ENCODE measurements at places on chromosomes 2 and 18. TPM values are rescaled to one million over a fixed set of nuclear protein-coding genes. Genes with fewer than 3 reads are reported as not detected.

Gene PTPRN
- 5.7 TPM for total RNA-seq

Gene SLC9A4
- total RNA-seq = 0.11 TPM

Gene AQP12A
- total RNA-seq = not detected

Gene DSG3
- not detected for total RNA-seq

Gene COL4A4
- 1.9 TPM for total RNA-seq

- DNase-seq = no peak
These were observed 3.7 kb upstream of the ATG16L1 start for GRCh38 chr2:233247744-233248143.

DNA sequence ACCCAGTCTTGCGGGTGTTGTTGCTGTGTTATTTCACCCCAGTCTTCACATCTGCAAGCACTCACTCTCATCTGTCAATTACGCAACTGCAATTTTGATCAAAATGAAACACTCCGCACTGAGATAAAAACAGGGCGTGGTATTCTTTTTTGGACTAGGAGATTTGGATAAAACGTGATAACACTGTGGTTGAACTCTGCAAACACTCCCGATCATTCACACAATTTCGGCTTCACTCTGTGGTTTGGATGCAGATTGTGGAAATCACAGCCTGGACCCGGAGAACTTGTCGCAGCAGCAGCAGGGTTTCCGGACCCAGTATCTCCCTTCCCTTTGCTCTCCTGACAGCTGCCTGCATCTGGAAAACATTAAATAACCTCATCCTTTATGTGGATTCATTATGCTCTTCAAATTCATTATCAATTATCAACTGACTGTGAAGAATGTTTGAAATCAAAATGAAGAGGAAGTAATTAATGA is 49.4 kb upstream of the APCDD1 start:
- no peak for DNase-seq

GRCh38 chr2:238915596-238915995 is 67.7 kb downstream of the TWIST2 start:
- DNase-seq = peak; percentile 4
